ENCODE measurements at places on chromosomes 1 and 21. TPM values are rescaled to one million over a fixed set of nuclear protein-coding genes. Genes with fewer than 3 reads are reported as not detected.
A peak's percentile ranks its signal among the peaks of the same experiment; 100 is the strongest.

DMRTA2 gene
- total RNA-seq, result not detected

GART gene
- 21.8 TPM for total RNA-seq

VHLL gene
- not detected for total RNA-seq

BRDT gene
- total RNA-seq, result not detected

TP73 gene
- total RNA-seq, result not detected

CNST gene
- 71.9 TPM for total RNA-seq

NFASC gene
- not detected for total RNA-seq

IL10RB gene
- 9.2 TPM for total RNA-seq

KRTAP7-1 gene
- not detected for total RNA-seq

INPP5B gene
- total RNA-seq, result 11.7 TPM

GRCh38 chr1:9654834-9655723, 3.5 kb downstream of the PIK3CD start:
- peak; percentile 41 for DNase-seq

GRCh38 chr1:157335056-157335455, 196.9 kb upstream of the ETV3 start:
- no peak overlapping the region for H3K4me3 ChIP-seq
- no peaks in the 10 kb centered on the region for H3K36me3 ChIP-seq
- no peak overlapping the region for H3K27ac ChIP-seq
- H3K27me3 ChIP-seq, result peaks cover 9% of the 10 kb centered on the region

DNA sequence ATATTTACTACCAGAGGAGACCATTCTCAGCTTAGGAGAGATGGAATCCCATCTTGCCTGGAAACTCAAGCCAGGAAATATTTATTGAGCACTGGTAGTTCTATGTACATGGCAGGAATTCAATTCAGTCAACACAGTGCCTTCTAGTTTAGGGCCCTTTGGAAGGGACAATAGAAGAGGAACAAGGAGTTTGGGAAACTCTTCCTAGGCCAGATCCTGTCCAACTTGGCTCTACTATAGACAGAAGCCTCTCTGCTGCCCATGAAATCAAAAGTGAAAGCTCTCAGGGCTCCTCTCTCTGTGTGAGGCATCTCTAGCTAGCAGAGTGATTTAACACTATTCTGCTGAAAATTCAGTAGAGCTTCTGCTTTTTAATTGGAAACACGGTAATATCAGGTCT, 244.6 kb upstream of the MAP1LC3C start:
- no peaks in the 10 kb centered on the region for H3K36me3 ChIP-seq
- no peaks in the 10 kb centered on the region for H3K27me3 ChIP-seq
- H3K27ac ChIP-seq, result no peak overlapping the region
- no peak for DNase-seq
- no peaks in the 10 kb centered on the region for H3K4me1 ChIP-seq

- peaks cover 4% of the 10 kb centered on the region for H3K27me3 ChIP-seq
- H3K4me3 ChIP-seq, result no peak overlapping the region
- no peak overlapping the region for H3K27ac ChIP-seq
- no peaks in the 10 kb centered on the region for H3K36me3 ChIP-seq
- no peaks in the 10 kb centered on the region for H3K4me1 ChIP-seq
These were observed 13.4 kb upstream of the HMCN1 start for GRCh38 chr1:185720633-185721272.

DNA sequence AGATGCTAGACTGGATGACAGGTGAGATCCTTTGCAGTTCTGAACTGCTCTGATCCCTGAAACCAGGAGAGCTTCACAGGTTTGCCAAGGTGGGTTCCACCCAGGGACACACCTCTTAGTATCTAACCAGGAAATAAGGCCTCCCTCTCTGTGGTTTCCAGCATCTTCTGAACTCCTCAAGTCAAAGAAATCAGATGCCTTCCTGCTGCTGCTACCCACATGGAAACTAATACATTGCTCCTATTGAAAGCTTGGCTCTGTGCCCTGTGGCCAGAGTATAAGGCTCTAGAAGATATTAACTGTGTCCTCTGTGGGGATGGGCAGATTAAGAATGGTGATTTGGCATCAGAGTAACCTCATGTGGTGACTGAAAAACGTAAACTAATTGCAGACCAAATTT, 75.0 kb upstream of the MRPS6 start:
- H3K4me3 ChIP-seq, result no peak overlapping the region
- no peak overlapping the region for H3K27ac ChIP-seq
- no peaks in the 10 kb centered on the region for H3K36me3 ChIP-seq
- peak; percentile 48 for DNase-seq

DNA sequence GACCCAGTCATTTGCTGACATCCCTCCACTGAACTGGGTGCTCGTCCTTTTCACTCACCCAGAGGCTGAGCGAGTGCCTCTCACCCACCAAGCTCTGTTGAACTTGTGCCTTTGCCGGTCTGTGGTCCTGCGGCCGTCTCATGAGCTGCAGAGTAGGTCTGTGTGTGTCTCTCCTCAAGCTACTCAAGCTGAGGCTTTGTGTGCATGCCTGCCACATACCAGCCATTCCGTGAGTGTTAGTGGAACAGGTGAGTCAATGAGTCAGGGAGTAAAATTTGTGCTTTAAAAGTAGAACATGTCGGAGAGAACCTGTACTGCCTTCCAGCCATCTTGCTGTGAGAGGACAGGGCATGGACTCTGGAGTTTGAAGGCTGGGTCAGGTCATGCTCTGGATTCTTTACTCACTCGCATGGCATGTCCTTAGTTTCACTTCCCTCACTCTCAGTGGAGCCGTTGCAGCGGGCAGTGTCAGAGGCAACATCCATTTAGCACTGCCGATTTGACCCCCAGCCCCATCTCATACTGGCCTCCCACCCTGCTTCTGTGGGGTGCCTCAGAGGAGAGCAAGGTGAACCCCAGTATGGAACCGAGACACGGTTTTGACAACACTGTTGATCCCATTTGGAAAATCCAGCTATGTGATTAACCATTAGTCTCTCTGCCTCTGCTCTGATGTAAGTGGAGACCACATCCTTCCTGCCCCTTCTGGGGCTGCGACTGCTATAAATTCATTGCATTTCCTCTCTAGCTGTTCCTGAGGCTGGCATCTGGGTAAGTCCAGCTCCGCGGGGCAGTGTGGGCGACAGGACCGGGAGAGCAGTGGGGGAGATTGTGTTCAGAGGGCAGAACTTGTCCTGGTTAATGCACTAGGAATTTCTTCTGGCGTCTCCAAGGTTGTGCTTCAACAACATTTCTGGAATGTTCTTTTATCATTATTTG, at the start of gene NLRP3:
TSS of gene NLRP3 (plus strand) at position 751 of the 939 bp plus-strand sequence. CDS start 2,628 bp downstream, outside the sequence.
- peak within 1 kb of the TSS; percentile 69 for H3K4me3 ChIP-seq
- DNase-seq, result peak; percentile 18
- peaks cover 37% of the 10 kb centered on the region for H3K4me1 ChIP-seq

- H3K4me3 ChIP-seq, result no peak overlapping the region
- H3K4me1 ChIP-seq, result no peaks in the 10 kb centered on the region
- H3K36me3 ChIP-seq, result no peaks in the 10 kb centered on the region
- H3K27ac ChIP-seq, result no peak overlapping the region
- no peaks in the 10 kb centered on the region for H3K27me3 ChIP-seq
These were observed 243.0 kb downstream of the TOMM20 start for GRCh38 chr1:234885601-234886000.

DNA sequence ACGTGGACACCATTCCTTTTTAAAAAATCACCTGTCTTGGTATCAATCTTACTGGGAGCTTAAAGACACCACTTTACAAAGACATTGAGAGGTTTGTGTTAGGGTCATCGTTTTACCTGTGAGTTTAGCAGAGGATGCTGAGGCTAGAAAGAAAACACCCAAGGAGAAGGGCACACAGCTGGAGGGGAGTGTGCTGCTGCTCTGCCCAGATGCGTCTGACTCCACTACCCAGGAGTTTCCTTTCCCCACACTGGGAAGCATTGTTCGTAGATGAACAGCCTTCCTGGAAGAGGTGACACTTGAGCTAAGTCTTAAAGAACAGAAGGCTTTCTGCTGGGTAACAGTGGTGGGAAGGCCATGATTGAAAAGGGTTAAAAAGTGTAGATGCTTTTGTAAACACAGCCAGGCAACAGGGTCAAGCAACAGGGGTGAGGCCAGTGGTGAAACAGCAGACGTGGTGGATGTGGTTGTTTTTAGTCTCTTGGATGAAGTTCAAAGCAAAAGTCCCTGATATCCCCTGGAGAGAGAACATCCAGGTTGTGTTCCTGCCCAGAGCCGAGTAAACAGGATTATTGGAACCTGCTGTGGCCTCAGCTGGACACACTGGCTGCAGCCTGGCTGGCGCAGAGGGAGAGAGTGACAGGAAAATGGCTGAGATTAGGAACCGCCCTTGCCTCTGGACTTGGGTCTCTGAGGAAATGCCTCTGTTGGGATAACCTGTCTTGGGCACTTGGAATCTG, 198.6 kb upstream of the JUN start:
- no peak for DNase-seq
- peaks cover 13% of the 10 kb centered on the region for H3K4me1 ChIP-seq
- no peaks in the 10 kb centered on the region for H3K36me3 ChIP-seq
- no peak overlapping the region for H3K4me3 ChIP-seq
- no peak overlapping the region for H3K27ac ChIP-seq

DNA sequence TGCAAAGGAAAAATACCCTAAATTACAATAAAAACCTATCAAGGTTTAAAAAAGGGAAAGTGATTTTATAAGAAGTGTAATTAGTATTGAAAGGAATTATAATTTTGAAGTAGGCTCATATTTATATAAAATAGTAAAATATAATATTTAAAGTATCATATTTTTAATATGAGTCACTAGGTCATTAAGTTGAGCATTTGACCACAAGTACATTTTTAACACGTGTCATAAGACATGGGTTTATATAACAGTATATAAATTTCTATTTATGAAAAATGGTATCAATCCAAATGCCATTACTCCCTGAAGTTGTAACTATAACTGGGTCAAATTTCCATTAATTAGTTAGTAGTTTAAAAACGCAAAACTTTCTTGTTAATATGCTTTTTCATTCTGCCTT, 365.9 kb downstream of the COL11A1 start:
- H3K27me3 ChIP-seq, result no peaks in the 10 kb centered on the region
- H3K36me3 ChIP-seq, result no peaks in the 10 kb centered on the region
- no peak overlapping the region for H3K27ac ChIP-seq
- DNase-seq, result no peak

- H3K36me3 ChIP-seq, result peaks cover 12% of the 10 kb centered on the region
- H3K4me3 ChIP-seq, result no peak overlapping the region
- peaks cover 32% of the 10 kb centered on the region for H3K4me1 ChIP-seq
- DNase-seq, result no peak
- no peaks in the 10 kb centered on the region for H3K27me3 ChIP-seq
- no peak overlapping the region for H3K27ac ChIP-seq
These were observed 420 bp upstream of the DCDC2B start for GRCh38 chr1:32208469-32208868.

DNA sequence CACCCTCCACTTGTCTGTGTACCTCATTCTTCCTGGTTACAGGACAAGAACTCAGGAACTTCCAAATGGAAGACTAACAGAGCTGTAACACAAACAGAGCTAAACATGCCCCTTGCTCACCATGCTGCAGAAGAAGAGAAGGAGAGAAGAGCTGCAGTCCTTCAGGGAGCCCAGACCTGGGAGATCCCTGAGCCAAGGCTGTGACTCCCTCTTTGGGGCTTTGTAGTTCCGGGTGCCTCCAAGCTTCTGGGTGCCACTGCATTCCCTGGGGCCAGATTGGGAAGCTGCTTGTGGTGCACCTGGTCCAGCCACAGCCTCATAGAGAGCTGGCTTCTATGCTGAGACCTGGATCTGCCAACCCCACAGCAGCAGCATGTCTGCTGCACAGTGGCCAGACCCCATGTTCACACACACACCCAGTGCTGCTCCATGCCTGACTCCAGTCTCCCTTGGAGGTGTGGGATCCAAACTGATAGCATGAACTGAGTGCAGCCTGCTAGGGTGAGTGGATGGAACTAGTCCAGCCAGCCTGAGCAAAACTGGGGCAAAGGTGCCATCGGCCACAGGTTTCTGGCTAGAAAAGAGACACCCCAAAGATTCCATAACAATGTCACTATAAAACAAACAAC, 263.0 kb upstream of the NRIP1 start:
- no peaks in the 10 kb centered on the region for H3K27me3 ChIP-seq
- no peak for DNase-seq
- no peaks in the 10 kb centered on the region for H3K4me1 ChIP-seq
- H3K27ac ChIP-seq, result no peak overlapping the region

DNA sequence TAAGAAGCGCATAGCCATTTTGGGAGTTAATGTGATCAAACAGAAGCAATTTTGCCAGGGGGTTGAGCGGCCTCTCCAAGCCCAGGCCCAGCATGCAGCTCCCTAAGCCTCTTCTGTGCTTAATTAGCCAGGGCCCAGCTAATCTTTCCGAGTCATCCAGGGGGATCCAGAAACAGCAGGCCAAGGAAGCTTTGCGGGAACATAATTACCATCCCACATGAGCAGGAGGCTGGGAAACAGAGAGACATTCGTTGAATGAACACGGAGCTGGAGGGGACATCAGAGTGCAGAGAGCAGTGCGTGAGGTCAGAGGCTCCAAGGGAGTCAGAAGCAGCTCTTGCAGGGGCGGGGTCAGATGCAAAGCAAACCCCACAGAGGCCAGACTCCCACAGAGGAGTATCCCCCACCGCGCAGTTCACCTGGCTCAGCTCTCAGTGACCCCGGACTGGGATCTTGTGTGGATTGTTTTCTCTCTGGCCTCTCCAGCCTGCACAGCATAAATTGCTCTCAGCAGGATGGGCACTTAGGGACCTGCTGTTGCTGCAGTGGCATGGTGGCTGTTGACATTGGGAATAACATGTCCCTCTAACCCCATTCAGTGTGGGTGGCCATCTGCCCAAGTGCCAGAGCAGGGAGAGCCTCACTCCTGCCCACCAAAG, 657.4 kb downstream of the AJAP1 start:
- no peaks in the 10 kb centered on the region for H3K36me3 ChIP-seq
- H3K4me1 ChIP-seq, result no peaks in the 10 kb centered on the region
- no peaks in the 10 kb centered on the region for H3K27me3 ChIP-seq
- H3K4me3 ChIP-seq, result no peak overlapping the region

Data from CD4-positive, alpha-beta T cell (primary cell).